ENCODE measurements at places on chromosomes 16 and 17.

- no peak for DNase-seq
Observed at GRCh38 chr16:66516808-66517585, 32.9 kb downstream of the TK2 start.

GRCh38 chr16:73083271-73083670 is 35.3 kb upstream of the ZFHX3 start:
- no peak for DNase-seq

DNA sequence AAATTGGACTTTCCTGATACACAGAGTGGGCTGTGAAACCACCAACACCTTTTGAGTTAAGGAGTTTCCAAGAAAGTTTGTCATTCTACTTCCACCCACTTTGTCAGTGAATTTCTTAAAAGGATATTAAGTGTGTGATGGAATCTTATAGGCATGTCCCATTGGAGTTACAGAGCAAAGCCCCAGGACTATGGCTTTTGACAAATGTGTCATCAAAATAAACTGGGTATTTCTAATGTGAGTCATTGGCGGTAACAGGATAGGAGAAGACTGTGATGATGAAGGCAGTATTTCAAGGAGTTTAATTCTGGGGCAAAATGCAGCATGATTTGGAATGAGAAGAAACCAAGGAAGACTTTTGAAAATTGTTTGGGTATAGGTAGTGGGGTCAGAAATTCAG is 1013.8 kb upstream of the EEF2KMT start:
- DNase-seq = no peak

- no peak for DNase-seq
Observed at GRCh38 chr16:56355221-56355620, 70.1 kb downstream of the AMFR start.

DNA sequence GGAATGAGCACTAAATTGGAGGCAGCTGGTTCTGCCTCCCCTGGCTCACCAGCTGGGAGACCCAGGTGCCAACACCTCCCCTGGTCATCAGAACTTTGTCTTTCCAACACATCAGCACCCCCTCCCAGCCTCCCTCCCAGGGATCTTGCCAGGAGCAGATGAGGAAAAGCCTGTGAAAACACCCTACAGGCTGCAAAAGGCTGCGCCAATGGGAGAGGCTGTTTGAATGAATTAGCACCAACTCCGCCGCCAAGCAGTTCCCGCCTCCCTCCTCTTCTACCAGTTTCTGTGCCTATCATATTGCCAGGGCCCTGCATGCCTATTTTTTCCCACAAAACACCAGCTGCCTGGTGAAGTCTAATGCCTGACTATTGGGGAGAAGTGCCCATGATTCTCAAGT is 137.0 kb downstream of the AIPL1 start:
- no peak for DNase-seq

GRCh38 chr16:79008036-79008868 is 592.3 kb downstream of the MAF start:
- no peak for DNase-seq

- no peak for DNase-seq
Observed at GRCh38 chr17:45342306-45342705, 25.5 kb upstream of the MAP3K14 start.

- no peak for DNase-seq
Observed at GRCh38 chr16:30567991-30568638, 3.4 kb downstream of the ZNF688 start.

- DNase-seq = no peak
Observed at GRCh38 chr17:5485270-5486205, at the start of gene DERL2. TSS of gene DERL2 (minus strand) at chr17:5486178. CDS start at chr17:5486161, 17 bp downstream.

DNA sequence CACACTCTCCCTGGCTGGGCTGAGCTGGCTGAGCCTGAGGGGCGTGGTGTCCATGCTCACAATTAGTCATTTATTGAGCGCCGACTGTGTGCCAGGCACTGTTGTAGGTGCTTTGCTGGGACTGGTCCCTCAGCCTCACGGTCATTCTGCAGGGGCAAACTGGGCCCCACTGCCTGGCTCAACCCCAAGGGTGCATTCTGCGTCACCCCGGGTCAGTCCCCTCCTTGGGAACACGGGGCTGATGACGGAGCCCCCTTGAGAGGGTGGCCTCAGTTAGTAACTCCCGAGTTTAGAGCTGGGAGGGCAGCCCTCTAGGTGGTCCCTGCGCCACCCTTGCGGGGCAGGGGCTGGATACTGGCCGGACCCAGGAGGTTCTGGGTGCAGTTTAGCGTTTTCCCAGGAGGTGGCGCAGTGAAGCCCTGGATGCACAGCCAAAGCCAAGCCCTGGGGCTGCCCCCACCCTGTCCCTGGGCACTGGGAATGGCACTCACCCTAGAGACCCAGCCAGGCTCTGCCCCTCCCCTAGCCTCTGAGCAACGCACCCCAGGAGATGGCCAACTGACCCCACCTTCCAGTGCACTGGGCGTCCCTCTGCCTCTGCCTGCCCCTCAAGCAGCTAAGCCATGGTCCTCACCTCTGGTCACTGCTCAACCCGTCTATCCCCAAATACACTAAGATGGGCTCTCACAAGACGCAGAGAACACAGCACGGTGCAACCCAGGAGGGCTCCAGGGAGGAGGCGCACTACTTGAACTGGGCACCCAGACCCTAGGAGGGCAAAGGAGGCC is 243.2 kb upstream of the GSE1 start:
- peak; percentile 61 for DNase-seq

DNA sequence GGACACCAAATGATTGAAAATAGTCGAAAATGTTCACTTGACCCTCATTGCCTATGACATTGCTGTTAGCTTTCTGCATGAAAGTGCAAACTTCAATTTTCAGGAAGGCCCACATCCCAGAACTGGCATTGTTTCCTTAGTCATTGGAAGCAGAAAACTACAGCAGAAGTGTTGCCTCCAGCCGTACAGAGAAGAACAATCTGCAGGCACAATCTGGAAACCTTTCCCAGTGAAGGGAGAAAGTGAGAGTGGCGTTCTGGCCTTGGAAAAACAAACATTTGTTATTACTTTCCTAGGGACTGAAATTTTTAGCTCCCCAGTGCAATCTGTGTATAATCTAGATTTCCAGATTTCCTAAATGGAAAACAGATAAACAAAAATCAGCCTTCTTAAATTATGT is 529.5 kb upstream of the RBFOX1 start:
- no peak for DNase-seq

GRCh38 chr16:88769617-88770460 is 15.2 kb downstream of the PIEZO1 start:
- peak; percentile 80 for DNase-seq

GRCh38 chr16:54208237-54208636 is 78.3 kb downstream of the IRX3 start:
- no peak for DNase-seq

GRCh38 chr16:49281480-49281842 is at the start of gene CBLN1:
TSS of gene CBLN1 (minus strand) at chr16:49281838. CDS start at chr16:49281465, 373 bp downstream.
- DNase-seq = no peak

GRCh38 chr16:23952128-23952970 is 116.6 kb downstream of the PRKCB start:
- no peak for DNase-seq

DNA sequence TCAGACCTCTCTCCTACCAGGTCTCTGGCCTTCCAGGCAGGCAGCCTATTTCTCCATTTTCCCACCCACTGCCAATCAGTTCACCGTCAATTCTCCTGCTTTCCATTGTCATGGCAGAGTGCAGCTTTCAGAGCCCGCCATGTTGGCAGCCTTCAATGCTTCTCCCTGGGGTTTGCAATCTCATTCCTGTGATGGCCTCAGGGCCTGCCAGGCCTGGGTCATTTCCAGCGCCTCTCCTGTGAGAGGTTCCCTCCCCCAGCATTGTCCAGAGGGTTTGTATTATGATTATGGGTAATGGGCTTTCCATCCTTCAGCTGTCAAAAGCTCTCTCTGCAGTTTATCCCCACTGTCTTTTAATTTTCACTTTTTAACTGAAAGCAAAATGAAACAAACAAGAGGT is 716.6 kb upstream of the CDH8 start:
- DNase-seq = no peak

GRCh38 chr16:78749745-78750268 is 650.4 kb downstream of the WWOX start:
- no peak for DNase-seq

DNA sequence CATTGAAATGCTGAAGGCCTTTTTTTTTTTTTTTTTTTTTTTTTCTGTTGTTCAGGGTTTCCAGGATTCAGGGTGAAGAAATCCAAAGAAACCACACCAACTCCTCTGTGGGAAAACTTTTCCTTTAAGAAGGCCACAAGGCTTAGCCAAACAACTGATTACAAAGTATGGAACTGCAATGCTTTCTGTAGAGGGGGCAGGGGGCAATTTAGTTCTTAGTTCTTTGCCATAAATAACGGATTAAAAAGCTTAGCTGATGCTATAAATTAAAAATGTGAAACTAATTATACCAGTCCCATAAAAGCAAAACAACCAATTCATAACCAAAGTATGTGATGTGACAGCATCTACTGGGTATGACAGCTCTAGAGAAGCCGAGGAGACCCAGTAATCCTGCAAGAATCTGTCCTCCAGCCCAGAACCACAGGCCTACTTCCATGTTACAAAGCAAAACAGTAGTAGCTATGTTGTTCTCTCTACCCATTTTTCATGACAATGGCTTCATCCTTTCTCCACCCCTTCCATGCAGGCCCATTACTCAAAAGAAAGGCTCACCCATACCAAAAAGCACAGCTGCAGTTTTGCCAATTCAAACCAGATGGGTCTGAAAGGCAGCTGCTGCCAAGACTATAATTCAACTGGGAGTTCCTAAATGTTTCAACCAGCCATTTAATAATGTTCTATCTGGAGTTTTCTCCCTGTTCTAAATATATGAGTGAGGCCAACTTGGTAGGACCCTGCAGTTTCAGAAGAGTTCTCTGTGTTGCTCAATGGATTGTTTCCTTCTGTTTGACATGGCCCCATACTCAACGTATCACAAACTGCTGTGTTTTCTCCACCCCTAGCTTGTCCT is 167.1 kb upstream of the ZFHX3 start:
- DNase-seq = no peak

GRCh38 chr16:31138621-31139578 is 3.4 kb upstream of the PRSS8 start:
- no peak for DNase-seq

- no peak for DNase-seq
Observed at GRCh38 chr17:68482576-68483041, 25.3 kb upstream of the WIPI1 start.

DNA sequence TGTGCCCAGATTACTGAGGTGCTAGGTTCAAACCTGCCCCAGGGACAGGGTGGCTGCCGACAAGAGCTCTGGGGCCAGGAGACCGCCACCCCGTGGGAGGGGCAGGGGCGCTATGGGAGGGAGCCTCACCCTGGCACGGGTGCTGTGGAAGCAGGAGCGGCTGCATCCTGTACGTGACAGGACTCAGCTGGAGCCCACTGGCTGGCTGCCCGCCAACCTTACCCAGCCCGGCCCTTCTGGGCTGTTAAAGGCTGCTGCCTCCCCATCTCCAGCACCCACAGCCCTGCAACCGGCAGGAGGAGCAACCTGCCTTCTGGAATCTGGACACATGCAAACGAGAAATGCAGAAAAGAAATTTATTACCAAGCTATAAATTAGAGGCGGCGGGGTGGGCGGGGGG is 11.2 kb downstream of the PAM16 start:
- DNase-seq = peak; percentile 68

DNA sequence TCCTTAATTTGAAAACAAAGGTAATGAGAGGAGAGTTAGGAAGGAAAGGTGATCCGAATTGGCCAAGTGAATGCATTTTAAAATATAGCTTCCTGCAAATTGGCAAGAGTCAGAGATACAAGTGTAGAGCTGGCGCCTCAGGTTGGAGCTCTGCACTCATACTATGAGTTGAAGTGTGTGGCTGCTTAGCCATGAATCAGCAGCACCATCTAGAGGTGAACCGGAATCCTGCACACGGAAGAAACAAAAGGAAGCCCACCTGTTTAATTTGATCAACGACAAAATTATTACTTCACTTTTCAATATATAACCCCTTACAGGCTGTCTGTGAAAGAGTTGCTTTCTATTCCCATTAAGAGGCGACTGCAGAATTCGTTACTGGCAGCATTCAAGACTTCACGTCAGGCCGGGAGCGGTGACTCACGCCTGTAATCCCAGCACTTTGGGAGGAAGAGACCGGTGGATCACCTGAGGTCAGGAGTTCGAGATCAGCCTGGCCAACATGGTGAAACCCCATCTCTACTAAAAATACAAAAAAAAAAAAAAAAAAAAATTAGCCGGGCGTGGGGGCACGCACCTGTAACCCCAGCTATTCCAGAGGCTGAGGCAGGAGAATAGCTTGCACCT is 1253.7 kb upstream of the CDH8 start:
- DNase-seq = peak; percentile 26

DNA sequence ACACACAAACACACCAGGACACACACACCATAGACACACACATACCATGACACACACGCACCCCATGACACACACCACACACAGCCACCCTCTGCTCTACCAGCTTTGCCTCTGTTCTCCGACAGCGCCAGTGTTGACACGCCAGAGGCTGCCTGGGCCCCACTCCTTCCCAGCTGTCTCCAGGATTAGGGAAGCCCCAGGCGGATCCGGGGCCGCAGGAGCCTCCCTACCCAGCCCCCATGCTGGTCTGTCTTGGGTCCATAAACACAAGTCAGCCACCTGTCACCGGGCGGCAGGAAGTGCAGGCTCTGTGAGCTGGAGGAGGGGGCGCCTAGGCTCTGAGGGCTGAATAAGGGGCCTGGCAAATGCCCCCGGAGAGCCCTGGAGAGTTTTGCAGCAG is 10.5 kb downstream of the TBC1D16 start:
- peak; percentile 55 for DNase-seq

GRCh38 chr17:18963126-18964017 is 11.4 kb downstream of the SLC5A10 start:
- DNase-seq = no peak

DNA sequence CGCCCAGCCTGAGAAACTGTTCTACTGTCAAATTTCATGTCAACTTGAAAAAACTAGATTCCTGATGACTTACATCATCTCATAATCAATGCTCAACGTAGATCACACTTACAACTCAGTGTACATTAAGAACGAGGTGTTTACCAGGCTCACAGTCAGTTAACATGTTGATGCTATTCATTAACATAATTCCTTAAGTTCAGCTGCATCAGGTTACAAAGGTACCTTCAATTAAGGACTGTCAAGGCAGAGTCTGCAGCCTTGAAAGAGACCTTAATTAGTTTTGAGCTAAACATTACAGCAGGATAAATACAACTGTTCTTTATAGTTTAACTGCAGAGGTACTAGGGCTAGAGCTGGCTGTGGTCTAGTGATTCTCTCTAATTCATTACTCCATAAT is 1.9 kb downstream of the GNA13 start:
- DNase-seq = no peak

DNA sequence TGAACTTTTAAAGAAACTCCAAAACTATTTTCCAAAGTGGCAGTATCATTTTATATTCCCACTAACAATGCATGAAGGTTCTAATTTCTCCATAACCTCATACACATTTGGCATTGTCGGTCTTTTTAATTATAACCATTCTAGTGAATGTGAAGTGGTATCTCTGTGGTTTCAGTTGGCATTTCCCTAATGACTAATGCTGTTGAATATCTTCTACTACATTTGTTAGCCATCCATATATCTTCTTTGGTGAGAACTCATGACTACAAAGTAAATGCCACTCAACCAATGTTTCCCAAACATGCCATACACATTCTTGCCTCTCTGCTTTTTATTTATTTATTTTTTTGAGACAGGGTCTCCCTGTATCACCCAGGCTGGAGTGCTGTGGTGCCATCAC is 31.7 kb upstream of the TAOK1 start:
- DNase-seq = no peak
